ENCODE measurements at places on chromosomes 3 and 15.

GRCh38 chr15:63487076-63487757 is 17.2 kb upstream of the USP3 start:
- DNase-seq, result peak; percentile 92

GRCh38 chr3:10783360-10784351 is 32.4 kb upstream of the SLC6A11 start:
- peak; percentile 36 for DNase-seq

DNA sequence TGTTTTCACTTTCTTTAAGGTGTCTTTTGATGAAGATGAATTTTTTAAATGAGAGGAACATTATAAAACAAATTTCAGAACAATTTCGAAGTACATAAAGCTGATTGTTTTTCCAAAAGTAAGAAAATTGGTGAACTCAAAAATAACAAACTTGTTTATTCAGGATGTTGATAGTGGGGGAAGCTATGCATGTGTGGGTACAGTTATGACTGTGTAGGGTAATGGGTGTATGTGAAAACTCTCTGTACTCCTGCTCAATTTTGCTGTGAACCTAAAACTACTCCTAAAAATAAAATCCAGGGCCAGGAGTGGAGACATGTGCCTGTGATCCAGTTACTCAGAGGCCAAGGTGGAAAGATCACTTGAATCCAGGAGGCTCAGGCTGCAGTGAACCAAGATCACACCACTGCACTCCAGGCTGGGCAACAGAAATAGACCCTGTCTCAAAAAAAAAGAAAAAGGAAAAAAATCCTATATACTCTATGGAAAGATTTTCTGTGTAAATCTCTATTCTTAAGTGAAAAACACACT is 37.2 kb downstream of the PIK3CB start:
- DNase-seq, result no peak

DNA sequence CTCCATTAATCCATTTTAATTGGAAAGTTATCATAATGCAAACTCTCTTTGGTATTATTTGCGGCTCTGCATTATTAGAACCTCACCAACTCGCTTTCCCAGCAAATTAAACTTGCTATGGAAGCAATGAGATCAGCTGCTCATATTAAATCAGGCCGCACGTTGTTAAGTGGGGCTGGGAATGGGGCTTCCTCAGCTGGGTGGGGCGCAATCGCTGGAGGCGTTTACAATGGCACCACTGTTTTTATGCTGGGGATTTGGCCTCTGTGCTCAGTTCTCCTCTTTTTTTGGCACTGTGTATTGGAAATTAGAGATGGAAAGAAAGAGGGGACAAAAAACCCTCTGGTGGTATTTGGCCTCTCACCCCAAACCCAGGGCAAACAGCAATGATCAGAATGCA is 72.2 kb downstream of the RPLP1 start:
- no peak for DNase-seq

DNA sequence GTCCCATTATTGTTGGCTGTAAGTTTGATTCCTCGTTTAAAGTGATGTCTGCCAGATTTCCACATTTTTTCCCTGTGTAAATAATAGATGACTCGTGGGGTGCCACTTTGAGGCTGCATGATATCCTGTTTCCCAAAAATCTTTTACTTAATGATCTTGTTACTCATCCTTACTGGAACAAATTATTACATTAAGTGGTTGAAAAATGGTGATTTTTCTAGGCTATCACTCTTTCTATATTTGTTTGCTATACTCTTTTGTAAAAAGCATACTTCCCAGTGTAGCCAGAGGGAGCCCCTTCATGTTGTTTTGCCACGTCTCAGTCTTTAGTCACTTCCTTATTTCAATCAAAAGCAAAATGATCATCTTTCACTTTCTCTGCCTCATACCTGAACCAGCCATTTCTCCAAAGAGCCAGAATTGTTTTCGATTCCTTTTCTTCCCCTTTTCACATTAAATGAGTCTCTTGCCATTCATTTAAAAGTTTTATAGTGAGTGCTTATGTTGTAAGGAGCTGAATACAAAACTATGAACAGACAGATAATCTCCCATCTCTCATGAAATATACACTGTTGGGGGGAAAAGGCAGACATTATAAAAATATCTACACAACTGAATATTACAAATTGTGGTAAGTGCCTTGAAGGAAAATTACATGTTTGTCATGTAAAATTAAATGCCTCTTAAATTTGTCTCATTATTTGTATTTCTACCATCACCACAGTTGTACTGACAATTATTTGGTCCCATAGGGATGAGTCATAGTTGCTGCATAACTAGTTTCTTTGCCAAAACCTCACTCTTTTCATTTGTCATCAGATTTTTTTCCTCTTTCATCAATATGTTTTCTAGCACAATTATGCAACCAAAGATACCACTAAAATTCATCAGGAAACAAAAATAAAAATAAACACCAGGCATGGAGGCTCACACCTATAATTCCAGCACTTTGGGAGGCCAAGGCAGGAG is 41.5 kb downstream of the ADGRG7 start:
- DNase-seq, result peak; percentile 19

DNA sequence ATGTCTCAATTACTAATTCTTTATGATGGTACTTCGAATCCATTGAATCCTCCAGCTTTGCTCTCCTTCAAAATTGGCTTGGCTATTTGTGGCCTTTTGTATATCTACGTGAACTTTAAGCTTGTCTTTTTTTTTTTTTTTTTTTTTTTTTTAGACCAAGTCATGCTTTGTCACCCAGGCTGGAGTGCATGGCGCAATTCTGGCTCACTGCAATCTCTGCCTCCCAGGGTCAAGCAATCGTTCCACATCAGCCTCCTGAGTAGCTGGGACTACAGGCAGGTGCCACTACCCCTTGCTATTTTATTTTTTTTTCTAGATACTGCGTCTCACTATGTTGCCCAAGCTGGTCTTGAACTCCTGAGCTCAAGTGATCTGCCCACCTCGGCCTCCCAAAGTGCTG is 7.7 kb upstream of the DIPK2A start:
- DNase-seq, result no peak

DNA sequence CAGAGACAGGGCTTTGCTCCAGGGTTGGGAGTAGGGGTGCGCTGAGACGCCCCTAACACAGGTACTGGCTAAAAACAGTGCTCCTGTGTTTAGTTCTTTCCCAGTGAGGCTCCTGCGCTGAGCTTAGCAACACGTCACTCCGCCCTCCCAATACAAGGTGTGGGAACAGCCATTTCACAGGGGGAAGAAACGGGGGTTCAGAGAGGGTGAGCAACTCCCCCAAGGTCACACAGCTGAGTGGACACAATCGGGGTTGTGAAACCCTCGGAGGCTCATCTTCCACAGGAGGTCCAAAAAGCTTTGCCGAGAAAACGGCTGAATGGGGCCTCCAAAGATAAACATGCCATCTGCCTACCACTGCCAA is 628 bp downstream of the PRRT3 start:
- no peak for DNase-seq

- no peak for DNase-seq
Measured at GRCh38 chr15:56469483-56469882, 4.5 kb upstream of the MNS1 start.

- no peak for DNase-seq
Measured at GRCh38 chr3:164208821-164209220, 869.5 kb downstream of the SI start.

GRCh38 chr3:169846458-169847193 is 23.1 kb downstream of the LRRC31 start:
- no peak for DNase-seq

- no peak for DNase-seq
Measured at GRCh38 chr15:71707230-71708050, 102.9 kb upstream of the NR2E3 start.

DNA sequence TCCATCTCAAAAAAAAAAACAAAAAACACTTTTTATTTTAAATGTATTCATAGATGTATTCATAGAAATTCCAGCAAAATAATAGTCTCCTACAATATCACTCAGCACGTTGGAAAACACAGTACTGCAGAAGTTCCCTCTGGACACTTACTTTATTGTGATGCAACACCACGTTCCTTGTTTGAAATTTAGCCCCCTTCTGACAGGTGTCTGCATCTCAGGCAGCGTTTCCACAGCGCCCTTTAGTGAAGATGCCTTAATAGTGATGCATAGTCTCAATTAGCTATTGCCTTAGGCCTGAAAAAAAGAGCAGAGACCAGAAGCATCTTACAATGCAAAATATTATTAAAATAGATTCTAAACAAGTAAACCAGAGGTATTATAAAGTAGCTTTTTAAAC is 20.3 kb downstream of the IL12A start:
- DNase-seq, result no peak

- DNase-seq, result no peak
Measured at GRCh38 chr15:81293728-81294515, 30.0 kb downstream of the STARD5 start.

GRCh38 chr3:32467333-32468070 is 35.1 kb downstream of the CMTM6 start:
- peak; percentile 65 for DNase-seq

DNA sequence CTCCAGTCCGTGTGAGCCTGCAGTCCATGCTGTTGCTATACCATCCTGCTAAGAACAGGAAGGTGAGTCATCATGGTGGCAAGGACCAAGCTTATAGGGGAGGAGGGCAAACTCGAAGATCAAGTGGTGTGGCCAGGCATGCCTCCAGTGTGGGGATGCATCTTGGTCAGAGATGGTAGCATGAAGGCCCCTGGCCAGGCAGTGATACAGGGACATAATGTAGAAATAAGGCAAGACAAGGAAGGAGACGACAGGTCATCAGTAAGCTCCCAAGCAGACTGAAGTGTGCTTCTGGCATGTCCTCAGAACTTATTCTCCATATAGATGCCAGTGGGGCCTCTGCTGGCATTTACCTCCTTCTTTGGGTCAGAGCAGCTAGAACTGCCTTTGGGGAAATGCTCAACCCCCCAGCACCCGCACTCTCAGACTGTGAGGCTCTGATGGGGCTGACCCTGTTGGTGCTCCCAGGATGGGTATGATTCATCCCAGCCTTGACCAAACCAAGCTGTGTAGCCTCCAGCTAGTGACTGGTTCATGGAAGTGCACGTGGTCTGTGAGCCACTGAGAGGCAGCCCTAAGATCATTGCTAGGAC is 52.5 kb upstream of the ATP2B2 start:
- no peak for DNase-seq

DNA sequence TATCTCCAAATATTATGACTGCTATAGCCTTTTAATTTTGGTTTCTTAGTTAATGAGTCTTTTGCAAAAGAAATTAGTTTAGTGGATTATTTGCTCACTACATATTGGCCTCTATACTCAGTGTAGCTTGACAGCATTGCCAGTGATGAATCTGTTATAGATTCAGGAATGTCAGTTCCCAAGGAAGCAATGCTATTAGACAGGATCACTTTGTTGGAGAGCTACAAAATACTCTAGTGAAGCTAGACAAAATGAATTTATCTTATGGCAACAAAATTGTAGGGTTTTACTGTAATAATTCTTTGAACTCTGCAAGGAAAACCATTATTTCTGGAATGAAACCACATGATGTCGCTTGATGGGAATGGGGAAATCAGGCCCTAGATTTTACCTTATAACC is 543.3 kb downstream of the SQOR start:
- DNase-seq, result no peak

- DNase-seq, result no peak
Measured at GRCh38 chr3:196774848-196775422, 35.3 kb downstream of the PAK2 start.

DNA sequence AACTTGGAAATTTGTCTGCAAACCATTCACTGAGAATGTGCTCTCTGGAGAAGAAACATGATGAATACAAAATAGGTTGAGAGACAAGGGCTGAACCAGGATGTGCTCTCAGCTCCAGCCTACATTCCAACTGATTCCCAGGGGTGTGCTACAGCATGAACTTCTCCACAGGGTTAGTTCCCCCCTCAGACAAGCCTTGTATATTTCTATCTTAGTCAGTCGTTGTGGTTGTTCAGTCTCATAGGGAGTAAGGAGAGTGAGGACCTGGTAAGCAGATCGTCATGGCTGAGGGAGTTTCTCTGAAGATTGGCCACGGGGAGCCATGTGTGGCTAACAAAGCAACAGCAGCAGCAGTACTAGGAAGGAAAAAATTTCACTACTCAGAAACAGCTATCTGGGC is 919.7 kb upstream of the CADM2 start:
- DNase-seq, result no peak

- DNase-seq, result no peak
Measured at GRCh38 chr3:43525941-43526607, 95.7 kb downstream of the ANO10 start.

DNA sequence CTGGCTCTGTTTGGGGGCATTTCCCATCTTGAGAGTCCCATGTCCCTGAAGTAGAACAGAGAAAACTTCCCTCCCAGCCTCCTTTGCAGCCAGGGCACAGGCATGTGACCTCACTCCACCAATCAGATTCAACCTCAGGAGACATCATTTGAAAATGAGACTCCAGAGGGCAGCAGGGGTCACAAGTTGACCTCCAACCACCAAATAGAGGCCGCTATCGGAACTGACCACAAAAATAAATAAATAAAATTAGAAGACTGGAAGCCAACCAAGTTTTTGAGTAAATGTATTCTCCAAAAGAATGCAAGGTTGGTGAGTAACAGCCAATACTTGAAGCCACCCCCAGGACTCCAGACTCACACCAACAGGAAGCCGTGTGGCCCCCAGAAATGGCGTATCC is 106.5 kb downstream of the CHSY1 start:
- no peak for DNase-seq

- DNase-seq, result no peak
Measured at GRCh38 chr15:69704700-69705099, 252.1 kb downstream of the RPLP1 start.

GRCh38 chr3:38017445-38018295 is 11.8 kb downstream of the PLCD1 start:
- DNase-seq, result no peak

- DNase-seq, result no peak
Measured at GRCh38 chr3:56819016-56819809, 17.5 kb upstream of the ARHGEF3 start.

DNA sequence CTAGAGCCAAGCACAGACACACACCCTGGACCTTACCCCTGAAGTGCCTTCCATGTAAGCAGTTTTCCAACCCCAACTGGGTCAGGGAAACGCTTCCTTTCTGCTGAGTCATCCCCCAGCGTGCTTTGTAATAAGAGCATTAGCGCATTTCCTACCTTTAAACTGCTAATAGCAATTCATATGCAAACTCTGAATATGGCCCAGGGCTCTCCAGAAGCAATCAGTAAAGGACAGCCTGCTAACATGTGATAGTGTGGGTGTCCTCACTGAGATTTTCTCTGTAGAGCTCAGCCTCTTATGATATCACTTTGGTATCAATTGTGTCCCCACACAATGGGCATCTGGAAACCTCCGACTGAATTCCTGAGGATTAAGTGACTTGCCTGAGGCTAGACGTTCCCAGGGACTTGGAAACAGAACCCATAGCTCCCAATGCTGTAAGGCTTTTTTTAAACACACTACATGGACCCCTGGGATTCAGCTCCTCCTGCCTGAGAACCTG is 5.6 kb downstream of the GABRB3 start:
- DNase-seq, result no peak

DNA sequence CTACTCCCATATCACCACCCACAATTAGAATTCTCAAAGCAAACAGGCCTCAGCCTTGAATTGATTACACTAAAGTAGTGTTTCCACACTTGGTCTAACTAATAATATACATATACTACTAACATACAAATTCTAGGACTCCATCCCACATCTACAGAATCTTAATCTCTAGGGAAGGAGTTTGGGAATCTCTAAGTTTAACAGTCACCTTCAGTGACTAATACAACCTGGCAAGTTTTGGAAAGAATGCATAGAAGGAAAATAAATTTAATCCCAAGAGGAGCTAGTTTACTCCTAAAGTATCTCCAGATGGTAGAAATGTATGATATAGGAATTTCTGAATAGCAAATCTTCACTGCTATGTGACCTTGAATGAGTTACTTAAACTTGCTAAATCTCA is 9.1 kb downstream of the CLPX start:
- no peak for DNase-seq

All from HT-29 (cell line).